ENCODE measurements at places on chromosomes 6 and 20. TPM values are rescaled to one million over a fixed set of nuclear protein-coding genes. Genes with fewer than 3 reads are reported as not detected.

PTGIS gene
- total RNA-seq: 0.10 TPM

GPR6 gene
- not detected for total RNA-seq

DNA sequence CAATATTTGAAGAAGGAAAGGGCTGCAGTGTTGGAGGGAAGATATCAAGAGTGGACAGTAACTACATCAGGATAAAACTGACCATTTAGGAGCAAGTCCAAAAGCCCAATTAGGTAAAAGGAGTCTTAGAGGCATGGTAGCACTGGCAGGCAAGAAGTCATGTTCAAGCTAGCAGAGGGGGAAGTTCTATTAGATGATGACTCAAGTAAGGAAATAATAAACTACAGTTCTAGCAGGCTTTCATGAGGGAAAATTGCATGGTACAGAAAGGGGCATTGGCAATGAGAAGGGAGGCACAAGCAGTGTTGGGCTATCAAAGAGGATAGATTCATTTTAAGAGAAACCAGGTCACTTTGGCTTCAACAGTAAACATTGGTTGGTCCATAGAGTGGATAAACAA, 156.1 kb upstream of the PTPRK start:
- DNase-seq: no peak

GRCh38 chr6:7108964-7109836, 1.4 kb downstream of the RREB1 start:
- DNase-seq: no peak

DNA sequence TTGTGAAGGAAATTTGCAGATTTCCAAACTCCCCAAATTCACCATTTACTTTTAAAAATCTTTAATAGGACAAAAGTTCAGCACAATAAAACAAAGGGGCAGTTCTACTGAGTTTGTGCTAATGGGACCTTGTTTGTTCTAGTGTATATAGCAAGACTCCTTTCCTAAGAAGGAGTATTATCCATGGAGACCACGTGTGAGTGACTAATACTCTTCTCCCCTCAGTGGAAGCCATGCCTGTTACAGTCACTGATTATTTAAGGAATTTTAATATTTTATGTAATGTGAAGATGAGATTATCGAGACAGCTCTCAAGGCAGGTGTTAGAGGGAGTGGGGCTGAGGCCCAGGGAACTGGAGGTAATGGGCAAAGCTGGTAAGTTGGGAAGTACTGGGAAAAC, 16.4 kb upstream of the QKI start:
- no peak for DNase-seq

DNA sequence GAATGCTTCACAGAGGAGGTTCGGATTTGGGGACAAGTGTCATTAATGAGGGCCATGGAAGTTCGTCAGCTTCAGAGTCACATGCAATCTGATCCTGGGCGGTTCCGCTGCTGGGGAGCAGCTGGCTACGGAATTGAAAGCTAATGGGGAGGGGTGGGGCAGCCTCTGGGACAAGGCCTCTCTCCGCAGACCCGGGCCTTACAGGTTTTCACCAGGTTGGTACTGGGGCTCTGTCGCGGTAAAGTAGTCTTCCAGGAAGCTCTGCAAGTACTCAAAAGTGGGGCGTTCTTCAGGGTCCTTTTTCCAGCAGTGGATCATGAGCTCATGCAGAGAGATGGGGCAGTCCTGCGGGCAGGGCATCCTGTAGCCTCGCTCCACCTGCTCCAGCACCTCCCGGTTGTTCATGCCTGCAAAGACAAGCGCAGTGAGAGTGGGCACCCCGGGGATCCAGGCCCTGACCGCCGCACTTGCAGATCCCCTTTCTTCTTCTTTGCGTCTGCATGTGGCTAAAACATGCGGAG, 55.9 kb upstream of the TRAF3IP2 start:
- no peak for DNase-seq

PDYN gene
- total RNA-seq: not detected

DNA sequence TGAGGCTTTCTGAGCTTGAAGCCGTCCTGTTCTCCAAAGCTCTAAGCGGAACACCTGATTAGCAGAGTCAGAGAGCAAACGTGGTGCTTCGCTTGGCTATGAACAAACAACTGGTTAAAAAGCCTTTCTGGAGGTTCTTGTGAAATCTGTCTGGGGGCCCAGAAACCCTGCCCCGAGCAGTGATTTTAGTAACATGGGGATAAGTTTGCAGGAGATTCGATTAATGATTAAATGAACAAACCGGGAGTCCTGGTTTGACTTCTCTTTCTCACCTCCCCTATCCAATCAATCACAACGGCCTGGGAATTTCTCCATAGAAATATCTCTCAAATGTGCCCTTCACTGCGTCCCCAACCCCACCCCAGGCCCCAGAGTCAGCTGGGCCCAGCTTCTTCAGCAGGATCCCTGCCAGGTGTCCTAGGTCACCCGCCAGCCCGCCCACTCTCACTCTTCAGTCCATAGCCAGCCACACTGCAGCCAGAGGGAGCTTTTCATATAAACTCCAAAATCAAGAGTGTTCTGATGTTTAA, 43.6 kb downstream of the ZDHHC14 start:
- DNase-seq: no peak

DNA sequence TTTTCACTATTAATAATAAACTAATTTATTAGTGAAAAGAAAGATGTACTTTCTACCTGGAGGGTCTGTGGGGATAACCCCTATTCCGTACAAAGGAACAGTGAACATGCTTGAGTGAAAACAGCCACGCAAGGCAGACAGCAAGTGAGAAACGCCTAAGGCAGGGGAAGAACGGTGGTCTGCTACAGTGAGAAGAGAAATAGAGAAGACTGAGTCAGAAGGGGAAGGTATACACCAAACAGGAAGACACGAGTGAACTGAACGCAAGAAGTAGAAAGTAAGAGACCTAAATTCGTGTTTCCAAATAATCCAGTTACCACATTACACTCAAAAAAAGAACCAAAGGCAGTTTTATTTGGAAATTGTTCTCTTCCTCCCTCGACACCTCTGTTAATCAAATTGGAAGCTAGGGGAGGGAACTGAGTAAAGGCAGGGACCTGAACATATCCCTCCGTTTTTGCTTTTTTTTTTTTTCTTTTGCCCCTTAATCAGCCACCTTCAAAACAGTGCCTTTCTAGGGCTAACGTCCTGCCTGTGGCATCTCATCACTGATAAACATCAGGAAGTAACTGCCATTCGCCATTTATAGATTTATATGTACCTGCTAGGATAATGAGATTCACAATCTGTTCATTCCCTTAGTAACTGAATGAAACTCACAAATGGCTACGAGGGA, 48.9 kb downstream of the ATXN1 start:
- no peak for DNase-seq

GRCh38 chr6:624979-625378, 31.9 kb downstream of the HUS1B start:
- DNase-seq: peak; percentile 36

HTR1E gene
- total RNA-seq: not detected

GRCh38 chr20:38339997-38340396, 6.3 kb upstream of the LBP start:
- no peak for DNase-seq

DNA sequence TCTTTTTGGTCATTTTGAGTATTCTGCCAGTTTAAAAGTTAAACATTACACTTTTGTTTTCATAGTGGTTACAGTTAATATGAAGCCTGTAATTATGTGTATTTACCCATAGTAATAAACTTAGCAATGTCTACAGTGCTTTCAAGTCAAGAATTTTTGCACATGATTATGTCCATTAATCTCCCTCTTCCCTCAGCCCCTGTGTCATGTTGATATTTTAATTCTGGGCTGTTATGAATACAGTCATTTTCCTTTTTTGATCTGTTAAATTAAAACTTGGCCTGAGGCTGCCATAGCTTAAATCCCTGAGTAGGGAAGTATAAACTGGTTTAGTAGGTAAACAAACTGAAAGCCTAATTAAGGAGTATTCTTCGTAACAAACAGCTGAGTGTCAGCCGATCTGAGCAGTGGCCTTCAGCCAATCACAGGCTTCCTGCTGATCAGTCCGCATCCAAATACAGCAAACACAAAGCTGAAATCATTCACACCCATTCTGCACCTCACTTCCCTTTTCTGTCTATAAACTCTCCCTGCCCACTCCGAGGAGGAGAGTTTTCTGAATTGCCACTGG, 9.5 kb upstream of the SFT2D1 start:
- DNase-seq: peak; percentile 75

DNA sequence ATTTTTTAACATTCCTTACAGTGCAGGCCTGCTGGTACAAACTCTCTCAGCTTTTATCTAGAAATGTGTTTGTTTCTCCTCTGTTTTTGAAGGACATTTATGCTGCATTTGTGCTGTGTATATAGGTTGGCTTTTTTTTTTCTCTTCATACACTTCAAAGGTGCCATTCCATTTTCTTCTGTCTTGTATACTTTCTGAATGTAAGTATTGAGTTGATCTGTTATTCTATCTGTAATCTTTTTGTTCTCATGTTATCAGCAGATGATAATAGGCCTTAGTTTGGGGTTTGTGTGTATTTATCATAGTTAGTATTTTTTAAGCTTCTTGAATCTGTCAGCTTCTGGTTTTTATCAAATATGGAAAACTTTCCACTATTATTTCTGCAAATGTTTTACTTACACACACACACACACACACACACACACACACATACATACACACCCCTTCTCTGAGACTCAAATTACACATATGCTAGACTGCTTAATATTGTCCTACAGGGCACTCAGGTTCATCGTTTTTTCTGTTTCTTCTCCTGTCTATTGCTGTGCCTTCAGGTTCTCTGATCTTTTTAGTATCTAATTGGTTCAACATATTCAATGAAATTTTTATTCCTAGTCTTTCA, 74.6 kb downstream of the RPP40 start:
- DNase-seq: no peak

- peak; percentile 36 for DNase-seq
Observed at GRCh38 chr6:39812853-39813533, 20.8 kb downstream of the DAAM2 start.

DNA sequence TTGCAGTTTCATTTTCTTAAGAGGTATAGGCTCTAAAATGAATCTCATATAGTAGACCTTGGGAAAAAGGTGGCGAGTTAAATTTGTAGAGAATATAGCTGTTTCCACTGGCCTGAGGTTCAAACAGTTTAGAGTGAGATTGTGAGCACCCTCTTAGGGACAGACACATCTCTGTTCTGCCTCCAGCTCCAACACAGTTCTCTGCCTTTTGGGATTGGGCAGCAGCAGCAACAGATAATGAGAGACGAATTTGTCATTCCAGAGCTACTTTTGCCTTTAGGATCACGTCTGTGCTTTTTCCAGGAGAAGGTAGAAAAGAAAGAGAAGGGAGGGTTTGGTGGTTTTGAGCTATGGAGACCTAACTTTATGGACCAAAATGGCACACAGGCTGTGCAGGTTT, 289.4 kb downstream of the PRL start:
- no peak for DNase-seq
